C1 segment of cervical spinal cord (tissue), 14 donors: ENCODE measurements at places on chromosomes 13 and 19.

- DNase-seq = no peak
Observed at GRCh38 chr13:112582263-112582662, 5.7 kb downstream of the TUBGCP3 start.

GRCh38 chr13:44605275-44605674, 29.1 kb upstream of the TSC22D1 start:
- no peak for DNase-seq

DNA sequence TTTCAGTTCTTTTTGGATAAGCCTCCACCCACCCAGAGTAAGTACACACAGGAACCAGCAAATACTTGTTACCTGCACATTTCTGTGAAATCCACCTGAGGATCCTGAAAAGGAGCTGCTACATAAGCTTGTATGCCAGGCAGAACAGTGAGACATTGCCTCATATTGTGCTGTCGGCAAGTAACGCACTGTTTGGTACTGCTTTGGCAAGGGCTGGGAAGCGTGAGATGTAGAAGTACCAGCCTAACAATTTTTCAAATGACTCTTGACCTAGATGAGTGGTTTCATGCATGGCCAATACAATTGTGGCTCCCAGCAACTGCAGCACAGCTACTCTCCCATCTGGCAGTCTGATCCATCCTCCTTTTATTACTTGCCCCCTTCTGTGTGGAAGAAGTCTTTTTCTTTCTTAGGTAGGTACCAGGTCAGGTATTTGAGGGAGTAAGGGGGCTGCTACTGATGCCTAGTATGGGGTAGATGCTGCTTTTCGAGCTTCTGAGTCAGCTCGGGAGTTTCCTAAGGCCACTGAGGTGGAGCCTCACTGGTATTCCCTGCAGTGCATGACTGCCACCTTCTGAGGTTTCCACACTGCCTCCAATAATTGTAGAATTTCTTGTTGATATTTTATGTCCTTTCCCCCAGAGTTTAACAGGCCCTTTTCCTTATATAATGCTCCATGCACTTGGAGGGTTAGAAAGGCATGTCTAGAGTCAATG, 52.2 kb downstream of the ZNF737 start:
- no peak for DNase-seq

GRCh38 chr19:4984438-4984990, 15.6 kb downstream of the KDM4B start:
- DNase-seq = no peak

GRCh38 chr13:23959231-23959862, 62.0 kb upstream of the C1QTNF9B start:
- no peak for DNase-seq

DNA sequence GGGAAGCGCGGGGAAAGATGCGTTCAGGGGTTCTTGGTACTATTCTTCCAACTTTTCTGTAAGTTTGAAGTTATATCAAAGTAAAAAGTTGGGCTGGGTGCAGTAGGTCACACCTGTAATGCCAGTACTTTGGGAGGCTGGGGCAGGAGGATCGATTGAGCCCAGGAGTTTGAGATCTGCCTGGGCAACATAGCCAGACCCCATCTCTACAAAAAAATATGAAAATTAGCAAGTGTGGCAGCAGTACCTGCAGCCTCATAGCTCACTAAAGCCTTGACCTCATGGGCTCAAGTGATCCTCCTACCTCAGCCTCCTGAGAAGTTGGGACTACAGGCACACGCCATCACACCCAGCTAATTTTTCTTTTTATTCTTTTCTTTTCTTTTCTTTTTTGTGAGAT, 12.4 kb upstream of the ZNF77 start:
- no peak for DNase-seq

DNA sequence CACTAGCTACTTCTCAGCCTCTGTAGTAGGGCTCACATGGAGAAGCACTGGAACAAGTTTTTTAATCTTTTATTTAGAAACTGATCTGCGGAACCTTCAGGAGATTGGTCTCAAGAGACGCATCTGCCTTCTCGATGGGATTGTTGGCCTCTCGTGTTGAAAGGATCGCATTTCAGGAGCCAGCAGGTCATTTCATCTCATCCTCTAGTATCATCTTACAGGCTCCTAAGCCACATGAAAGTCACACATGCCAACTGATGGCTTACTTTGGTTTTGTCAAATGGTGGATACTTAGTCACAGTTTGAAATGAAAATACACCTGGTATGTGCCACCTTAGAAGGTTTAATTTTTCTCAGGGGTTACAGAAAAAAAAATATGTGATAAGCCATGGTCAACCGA, 1703.6 kb downstream of the EFNB2 start:
- DNase-seq = no peak

- DNase-seq = no peak
Observed at GRCh38 chr13:49584771-49585182, 581 bp downstream of the RCBTB1 start.

DNA sequence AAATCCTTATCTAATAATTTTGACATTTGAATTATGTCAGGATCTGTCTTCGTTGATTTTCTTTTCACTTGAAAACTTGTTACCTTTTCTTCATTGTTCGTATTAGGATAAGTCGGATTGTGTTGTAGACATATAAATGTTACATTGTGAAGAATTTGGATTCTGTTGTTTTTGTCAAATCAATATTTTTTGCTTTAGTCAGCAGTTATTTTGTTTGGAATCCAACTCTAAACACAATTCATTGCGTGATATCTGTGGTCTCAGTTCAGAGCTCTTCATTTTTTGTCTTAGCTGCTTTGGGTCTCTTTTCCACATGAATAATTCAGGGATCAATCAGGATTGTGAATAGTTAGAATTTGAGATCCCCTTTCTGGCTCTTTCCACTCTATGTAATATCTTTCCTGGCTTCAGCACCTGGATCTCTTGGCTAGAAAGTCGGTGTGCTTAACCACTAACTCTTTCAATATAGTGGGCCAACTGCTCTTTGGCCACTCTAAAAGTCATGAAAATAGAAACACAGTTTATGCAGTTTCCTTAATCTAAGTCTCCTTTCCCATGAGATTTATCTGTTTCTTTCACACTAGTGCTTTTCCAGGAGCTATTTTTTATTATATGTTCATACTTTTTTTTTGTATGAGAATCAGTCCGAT, 2494.2 kb upstream of the PCDH20 start:
- no peak for DNase-seq

DNA sequence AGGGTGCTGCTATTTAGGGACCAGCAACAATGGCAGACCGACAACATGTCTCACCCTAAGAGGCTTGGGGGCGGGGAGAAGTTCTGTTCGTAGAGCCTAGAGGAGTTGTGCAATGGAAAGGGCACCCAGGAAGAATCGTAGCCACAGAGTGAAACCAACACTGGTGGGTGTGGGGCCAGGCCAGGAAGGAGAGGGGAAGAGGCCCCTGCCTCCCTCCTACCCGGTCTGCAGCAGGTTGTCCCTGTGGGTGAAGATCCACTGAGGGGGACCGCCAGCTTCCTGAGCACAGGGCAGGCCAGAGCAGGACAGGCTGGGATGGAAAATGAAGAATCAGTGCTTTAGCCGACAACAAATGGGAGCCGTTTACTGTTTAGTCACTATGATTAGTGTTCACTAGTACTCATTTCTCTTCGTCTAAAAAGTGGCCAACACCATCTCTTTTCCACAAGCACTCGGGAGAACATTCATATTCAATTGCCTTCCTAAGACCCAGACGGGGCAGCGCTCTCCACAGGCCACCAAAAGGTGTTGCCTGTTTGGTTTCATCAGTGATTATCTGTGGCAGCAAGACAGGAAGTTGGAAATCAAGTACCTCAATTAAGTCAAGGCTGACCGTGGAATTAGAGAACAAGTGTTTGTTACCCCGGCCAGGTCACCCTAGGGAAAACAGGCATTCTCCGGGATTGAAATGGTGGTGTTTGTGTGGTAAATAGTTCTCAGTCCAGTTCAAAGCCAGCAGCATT, 1.1 kb upstream of the ATP11A start:
- DNase-seq = peak; percentile 48

DNA sequence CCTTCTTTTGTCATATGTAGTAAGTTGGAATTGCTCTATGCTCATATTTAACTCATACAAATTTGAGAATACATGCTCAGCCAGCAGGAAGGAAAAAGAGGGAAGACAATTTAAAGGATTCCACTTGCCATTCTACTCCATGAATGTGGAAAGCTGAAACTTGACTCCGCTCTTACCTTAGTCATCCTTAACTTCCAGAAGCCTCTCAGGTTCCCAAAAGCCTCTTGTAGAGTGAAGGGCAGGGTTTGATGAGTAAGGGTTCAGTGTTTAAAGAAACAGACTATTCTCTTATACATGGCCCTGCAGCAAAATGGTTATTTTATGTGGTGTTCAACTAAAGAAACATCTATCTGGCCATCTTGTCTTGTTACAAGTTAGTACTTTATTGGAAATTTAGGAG, 27.1 kb downstream of the FAM124A start:
- DNase-seq = no peak

GRCh38 chr19:15555021-15555420, 46.7 kb downstream of the CYP4F22 start:
- DNase-seq = no peak

DNA sequence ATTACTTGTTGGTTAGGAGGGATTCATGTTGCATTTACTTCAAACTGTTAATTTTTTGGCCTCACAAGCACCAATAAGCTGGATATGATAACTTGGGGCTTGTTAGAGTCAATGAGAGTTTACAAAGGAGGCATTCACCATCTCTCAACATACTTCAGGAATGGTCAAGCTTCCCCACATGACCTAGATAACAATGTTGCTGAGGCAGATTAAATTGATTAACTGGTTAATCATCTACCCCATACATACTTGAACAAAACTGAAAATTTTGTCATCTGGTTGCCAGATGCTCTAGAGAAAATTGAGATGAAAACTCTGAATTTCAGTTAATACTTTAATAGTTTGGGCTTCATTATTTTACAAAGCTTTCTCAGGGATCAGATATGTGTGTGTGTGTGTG, 43.0 kb upstream of the UBL3 start:
- no peak for DNase-seq

DNA sequence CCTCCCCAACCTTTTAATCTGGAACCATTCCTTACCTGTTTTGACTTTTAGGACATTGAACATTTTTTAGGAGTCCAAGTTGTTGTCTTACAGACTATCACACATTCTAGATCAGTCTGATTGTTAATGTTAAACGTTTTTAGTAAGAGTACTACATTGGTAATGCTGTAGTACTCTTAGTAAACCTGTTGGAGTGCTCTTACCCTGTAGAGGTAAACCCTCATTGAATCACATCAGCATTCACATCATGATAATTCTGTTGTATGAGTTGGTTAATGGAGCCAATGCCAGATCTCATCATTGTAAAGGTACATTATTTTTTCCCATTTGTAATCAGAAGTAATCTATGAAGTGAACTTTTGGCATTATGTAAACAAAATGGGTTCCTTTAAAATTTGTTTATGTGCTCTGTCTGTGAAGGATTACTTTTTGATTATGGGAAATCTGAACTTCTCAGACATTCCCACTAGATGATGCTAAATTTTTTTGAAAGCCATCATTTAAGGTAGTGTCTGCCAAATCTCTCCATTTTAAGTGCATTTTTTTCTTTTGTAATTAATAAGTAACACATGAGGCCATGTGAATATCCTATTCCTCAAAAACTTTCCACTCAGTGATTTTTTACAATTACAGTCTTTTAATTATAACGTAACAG, 55.2 kb downstream of the VWA8 start:
- no peak for DNase-seq

DNA sequence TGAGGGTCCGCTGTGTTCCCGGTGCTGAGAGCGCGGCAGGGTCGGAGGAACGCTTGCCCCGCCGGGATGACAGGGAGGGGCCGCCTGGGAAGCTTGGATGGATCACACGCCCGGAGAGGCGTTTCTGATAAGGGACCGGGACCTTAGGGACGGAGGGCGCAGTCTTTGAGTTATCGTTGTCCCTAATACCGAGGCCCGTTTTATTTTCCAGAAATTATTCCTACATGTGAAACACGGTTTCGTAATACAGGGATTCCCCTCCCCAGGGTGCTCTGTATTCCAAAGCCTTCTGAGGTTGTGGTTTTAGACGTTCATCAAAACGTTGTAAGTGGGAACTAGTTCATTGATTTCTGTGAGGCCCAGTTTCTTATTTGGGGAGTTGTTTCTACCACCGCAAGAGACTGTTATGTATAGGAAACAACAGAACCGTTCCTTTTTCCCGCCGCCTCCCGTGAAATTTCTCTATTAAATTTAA, 752 bp downstream of the PDCD5 start:
- DNase-seq = no peak

- DNase-seq = no peak
Observed at GRCh38 chr19:34172661-34173192, 423 bp downstream of the LSM14A start.

DNA sequence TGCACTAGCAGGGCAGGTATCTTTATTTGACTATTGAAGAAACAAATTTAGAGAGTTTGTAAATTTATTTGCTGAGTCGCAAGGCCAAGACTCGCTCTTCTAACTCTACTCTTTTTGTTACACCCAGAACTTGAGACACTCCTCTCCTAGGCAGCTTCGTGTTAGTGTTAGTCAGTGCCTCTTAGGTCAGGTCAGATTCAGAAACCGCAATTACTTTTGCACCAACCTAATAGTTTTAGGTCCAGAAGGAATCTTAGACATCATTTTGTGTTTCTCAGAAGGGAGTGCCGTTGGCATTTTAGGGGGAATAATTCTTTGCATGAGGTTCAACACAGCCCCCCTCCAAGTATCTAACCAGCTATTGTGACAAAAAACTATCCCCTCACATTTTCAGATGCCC, 8.8 kb downstream of the GPR180 start:
- DNase-seq = no peak

- no peak for DNase-seq
Observed at GRCh38 chr19:16018106-16018755, 58.1 kb upstream of the TPM4 start.

- DNase-seq = no peak
Observed at GRCh38 chr13:110106726-110107125, 200.2 kb downstream of the COL4A1 start.

DNA sequence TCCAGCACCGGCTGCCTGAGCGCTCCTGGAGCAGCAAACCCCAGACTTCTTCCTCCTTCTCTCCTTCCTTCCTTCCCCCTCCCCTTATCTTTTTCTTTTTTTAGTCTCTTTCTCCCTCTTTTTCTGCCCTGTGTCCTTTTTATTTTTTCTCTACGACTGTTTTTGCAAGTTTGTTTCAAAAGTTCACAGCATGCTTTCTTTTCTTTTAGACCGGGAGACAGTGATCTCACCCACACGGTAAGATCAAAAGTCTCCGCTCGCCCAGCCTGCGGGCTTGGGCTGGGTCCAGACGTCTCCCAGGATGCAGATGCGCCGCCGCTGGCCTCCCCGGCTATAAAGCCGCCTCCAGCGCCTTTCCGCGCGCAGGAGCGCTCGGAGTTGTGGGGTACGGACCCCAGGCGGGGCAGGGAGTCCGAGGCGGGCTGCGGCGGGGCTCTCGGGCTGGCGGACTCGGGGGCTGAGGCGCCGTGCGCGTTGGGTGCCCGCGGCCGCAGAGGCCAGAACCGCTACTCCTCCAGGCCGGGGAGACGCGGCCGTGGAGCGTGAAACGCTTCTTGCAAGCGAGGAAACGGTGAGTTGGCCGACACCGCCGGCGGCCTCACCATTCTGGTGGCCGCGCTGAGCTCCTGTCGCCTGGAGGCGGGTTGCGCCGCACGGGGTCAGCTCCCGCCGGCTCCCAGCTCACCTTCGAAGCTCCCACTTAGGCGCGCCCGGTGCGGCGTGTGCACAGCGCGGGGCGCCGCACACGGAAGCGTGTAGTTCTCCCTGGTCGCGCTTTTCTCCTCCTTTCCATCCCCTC, 2.0 kb upstream of the TSHZ3 start:
- DNase-seq = no peak
